ENCODE measurements at places on chromosomes 6 and 20.

- no peak for DNase-seq
These were observed 63.6 kb upstream of the ZNF217 start for GRCh38 chr20:53657279-53657678.

- no peak for DNase-seq
These were observed 20.1 kb downstream of the RNASET2 start for GRCh38 chr6:166936079-166936787.

DNA sequence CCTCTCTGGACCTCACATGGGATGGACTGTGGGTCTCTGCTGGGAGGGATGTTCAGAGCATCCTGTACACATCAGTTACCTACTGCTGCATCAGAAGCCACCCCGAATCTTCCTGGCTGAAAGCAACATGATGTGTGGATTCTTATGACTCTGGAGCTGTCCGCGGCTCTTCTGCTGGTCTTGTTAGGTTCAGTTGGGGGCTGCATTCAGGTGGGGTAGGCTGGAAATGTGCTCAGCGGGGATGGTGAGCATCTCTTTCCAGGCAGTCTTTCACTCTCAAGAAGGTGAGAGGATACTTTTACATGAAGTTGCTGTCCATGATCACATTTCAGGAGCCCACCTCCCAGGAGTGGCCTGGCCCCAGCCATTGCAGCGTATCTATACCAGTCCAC is 5.2 kb upstream of the CST5 start:
- DNase-seq = no peak

DNA sequence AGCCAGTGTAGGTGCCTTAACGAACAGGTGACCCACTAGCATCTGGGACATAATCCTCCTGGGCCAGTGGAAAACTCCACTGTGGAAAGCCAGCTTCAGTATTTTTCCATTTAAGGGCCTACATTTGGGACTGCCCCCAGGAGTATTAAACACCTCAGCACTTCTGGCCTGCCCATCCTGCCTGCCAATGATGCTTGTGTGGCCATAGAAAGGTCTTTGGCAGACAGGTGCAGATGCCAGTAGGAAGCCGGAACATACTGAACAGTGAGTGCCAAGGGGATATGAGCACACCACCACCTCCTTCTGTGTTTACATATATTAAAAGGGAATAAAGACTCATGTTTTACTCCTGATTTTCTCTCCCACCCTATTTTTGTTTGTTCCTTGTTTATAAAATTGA is 19.9 kb downstream of the MCM8 start:
- no peak for DNase-seq

- DNase-seq = no peak
These were observed 67.3 kb upstream of the E2F3 start for GRCh38 chr6:20334334-20334733.

- DNase-seq = no peak
These were observed 2.8 kb upstream of the VSX1 start for GRCh38 chr20:25084626-25085187.

DNA sequence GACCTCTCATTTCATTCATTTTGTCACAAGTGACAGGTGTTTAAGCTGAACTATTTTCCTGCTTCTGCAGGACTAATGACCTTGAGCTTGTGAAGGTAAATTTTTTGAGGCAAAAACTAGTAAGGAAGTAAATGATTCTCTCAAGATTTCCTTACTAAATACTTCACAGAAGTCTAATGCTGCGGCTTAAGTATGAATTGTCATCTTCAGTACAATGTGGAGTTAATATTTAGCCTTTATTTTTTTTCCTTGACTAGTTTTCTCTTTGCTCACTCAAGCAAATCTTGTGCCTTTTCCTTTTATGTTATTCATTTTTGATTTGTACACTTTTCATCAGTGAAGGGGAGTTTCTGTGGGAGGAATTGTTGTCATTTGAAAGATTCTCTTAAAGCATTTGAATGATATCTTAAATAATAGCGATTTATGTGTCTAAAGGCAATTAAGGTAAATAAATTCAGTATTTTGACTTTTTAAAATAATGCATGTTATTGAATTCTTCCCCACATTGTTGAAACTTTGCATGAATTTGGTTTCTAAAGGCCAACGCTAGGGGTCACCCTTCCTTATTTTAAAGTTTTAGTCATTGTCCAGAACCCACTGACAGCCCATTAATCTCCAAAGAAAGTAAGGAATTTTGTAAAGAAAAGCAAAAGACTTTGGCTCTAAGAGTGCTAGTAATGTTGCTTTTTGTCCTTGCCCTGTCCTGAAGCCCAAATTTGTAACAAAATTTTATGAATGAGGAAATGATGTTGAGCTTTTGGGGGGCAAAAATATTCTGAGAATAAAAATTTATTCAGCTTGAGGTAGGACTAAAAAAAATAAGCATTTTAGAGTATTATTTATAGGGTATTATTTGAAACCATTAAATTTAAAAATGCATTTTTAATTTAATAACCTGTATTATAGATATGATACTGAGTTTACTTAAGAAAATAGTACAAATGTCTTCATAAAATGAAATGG is 157.4 kb upstream of the LAMA2 start:
- peak; percentile 51 for DNase-seq

DNA sequence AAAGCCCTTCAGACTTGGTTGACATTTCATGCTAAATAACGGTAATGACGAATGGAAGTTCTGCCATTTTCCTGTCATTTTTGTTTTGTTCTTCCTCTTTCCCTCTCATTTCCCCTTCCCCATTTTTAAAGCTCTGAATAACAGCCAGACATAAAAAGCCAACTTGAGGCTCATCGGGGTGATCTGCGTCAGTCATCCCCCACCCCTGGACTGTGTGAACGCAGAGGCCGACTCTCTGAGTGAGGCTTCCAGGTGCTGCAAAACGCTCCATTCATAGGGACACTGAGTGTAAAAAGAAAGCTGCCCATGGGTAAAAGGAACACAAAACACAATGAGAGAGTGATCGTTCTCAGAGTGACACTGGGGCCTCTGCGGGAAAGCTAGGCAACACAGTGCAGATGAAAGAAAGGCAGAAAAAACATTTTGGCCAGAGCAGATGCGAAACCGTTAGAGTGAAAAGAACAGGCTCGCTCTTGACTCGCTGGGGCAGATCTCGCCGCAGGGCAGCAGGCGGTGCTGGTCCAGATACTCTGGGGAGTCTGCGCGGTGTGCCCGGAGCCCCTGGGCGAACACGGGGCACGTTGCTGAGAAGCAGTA is 684.8 kb downstream of the QKI start:
- DNase-seq = no peak

GRCh38 chr6:87487555-87487954 is 14.8 kb downstream of the SLC35A1 start:
- no peak for DNase-seq

DNA sequence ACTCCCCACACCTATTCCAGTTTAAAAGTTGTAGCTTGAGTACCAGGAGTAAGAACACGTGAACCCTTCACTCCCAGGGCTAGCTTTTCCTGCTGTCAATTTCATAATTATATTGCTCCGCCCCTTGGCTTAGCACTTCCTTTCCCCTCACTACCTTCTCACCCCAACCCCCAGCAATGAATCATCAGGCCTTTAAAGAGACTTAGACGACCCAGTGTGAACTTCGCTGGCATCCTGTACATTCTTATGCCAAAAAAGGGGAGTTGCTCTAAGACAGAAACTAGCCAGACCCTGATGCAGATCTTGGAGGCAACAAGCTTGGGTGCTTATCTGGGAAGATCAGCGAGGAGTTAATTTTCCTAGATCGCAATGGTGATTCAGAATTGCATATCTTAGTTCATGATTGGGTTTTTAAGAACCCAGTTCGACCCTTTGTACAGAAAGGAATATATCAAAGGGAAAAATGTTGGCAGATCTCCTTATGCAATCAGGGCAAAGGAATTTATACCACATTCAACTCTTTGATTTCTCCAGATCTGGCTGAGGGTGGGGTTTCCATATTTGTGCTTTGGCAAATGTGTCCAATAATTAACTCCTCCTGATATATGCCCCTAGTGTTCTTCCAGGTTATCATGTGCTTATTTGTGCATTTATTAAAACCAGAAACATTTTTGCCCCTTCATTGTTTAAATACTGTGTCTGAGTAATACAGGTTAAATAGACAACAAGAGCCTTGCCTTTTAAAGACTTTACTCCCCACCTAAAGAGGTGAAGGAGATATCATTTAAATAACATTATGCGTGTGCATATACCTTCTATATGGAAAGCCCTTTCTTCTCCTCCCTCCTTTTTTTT is 8.1 kb upstream of the ATXN1 start:
- DNase-seq = no peak

DNA sequence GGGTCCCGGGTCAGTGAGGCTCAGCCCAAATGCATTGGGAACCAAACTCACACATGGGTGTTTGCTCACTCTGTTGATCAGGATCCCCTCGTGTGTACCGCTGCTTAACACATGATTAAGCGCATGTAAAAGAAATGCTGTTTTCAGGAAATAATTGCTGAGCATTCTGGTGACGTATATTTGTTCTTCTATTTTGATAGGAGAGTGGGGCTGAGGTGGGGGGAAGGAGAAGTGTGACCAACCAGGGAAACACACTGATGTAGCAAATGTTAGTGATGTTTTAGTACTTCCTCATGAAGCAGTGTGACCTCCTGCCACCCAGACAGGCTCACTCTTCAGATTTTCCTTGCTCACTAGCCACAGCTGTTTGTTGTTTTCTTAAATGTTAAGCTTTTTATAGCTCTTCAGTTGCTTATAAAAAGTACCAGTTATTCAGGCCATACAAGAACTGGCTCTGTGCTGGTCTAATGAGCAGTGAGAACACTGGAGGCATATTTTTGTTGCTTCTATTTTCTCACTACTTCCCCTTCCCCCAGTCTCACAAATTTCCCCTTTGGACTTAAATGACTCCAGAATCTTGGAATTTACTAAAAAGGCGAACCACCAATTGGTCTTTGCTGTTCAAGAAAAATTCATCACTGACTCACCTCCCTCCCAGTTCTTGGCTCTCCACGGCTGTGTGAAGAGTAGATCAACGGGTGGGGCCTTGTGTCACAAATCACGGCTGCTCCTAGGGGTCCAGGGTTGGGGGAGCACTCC is 79.2 kb upstream of the BACH2 start:
- DNase-seq = no peak

DNA sequence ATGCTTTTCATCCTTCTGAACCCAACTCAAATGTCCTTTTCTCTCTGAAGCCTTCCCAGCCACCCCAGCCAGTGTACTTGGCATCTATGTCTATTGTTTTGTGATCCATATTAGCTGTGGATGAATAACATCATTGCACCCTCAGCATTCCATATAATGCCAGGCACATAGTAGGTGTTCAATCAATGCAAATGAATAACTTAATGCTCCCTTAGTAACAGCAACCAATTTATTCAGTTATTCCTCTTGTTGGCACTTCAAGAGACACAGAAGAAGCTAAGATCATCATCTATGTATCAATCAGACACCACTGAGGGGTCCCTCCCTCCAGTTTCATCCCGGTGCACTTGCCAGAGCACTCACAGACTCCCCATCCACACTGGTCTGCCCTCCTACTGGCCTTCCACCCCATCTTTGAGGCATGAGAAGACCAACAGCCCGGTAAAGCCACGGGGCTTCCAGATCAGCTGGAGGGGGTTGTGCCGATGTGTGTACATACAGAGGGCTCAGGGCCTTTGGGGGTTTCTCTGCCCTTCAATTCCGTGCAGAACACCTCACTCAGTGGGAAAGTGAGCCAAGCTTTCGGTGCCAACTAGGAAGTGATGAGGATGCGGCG is 2.4 kb upstream of the TAF8 start:
- DNase-seq = peak; percentile 21

DNA sequence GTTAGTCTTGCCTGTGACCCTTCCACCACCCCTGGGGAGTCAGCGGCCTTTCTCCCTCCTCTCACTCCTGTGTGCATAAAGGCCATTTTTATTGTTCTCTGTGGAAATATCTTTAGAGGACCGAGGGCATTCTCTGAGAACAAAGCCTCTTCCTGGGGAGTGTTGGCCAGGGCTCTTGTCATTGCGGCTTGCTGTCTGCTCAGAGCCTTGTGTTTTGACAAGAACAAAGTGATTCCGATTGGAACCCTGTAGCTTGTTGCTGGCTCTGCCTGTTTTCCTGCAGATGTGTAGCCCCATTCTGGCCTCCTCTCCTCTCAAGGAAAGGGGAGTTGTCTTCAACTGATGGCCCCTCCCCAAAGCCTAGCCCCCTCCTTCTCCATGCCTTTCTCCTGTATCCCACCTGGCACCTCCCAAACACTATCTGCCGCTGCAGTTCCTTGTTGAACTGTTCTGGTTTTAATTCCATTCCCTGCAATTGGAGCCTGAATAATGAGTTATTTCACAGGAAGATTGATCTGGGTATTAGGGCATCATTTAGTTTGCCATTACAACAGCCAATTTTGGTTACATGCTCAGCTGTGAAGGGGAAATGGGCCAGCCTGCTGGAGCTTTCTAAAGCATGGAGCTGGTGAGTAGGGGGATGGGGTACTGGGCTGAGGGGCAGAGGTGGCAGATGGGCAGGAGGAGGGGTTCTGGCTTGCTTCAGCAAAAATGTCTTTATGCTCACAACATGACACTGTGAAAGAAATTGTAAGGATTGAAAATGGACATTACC is 252.5 kb downstream of the LRFN2 start:
- DNase-seq = no peak

DNA sequence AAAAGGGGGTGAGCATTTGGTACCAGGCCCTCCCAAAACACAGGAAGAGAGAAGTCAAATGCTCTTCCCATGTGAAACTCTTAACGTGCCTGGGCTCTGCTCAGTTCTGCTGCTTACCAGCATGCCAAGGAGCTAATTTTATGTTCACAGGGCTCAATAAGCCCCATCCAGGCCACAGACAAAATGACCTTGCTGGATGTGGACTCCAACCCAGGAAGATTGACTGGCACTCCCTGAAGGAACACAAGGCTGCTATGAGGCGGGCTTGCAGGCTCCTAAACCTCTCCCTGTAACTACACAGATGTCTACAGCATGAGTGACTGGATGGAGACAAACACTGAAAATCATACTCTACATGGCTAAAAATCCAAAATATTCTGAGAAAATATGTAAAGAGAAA is 50.6 kb downstream of the CHD6 start:
- DNase-seq = no peak

DNA sequence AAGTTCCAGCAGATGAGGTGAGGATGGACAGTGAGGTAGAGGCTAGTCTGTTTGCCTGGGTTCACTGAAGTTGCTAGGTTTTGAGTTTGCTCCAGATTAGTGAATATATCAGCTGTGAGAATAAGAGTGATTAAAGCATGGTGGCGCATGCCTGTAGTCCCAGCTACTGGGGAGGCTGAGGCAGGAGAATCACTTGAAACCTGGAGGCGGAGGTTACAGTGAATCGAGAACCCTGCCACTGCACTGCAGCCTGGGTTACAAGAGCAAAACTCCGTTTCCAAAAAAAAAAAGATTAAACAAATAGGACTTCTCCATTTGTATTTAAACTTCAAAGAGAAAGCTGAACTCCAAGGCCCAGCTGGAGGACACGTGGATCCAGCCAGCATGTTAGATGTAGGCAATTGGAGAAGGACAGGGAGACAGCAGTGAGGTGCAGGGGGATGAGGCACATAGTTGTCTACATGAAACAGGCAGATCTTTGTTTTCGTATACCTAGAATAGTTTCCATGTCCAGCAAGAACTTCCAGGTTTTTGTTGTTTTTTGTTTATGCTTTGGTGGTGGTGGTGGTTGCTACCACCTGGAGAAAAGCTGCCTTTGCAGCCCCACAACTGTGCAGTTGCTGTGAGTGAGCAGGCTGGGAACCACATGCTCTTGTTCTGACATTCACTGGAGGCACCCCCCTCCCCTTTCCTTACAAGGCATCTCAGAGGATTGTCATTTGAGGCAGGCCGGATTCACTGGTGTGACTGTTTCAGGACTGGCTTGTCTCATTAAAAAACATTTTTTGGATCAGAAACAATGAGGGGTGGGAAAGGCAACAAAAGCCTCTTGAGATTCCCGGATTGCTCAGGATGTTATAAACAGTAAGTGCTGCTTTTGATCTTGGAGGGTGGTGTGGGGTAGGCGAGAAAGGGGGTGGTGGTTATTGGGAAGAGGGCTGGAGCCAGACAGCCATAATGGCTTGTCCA is 72.3 kb downstream of the JARID2 start:
- peak; percentile 8 for DNase-seq

GRCh38 chr6:128252341-128253176 is 267.8 kb downstream of the PTPRK start:
- DNase-seq = no peak

Data from NCI-H1105 treated with DMSO at 0.1 percent for 48 hours (cell line).